ENCODE measurements at places on chromosomes 11 and 22. TPM values are rescaled to one million over a fixed set of nuclear protein-coding genes. Genes with fewer than 3 reads are reported as not detected.

DNA sequence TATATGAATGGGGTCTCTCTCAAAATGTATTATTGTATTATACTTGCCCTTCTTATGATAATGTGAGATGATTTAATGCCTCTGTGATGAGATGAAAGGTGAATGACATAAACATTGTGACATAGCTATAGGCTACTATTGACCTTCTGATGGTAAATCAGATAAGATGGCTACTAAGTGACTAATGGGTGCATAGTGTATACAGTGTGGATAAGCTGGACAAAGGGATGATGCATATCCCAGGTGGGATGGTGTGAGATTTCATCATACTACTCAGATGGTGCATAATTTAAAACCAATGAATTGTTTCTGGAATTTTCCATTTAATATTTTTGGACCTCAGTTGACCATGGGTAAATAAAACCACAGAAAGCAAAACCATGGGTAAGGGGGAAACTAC lies 243.5 kb downstream of the SBF2 start:
- no peak for DNase-seq

DNA sequence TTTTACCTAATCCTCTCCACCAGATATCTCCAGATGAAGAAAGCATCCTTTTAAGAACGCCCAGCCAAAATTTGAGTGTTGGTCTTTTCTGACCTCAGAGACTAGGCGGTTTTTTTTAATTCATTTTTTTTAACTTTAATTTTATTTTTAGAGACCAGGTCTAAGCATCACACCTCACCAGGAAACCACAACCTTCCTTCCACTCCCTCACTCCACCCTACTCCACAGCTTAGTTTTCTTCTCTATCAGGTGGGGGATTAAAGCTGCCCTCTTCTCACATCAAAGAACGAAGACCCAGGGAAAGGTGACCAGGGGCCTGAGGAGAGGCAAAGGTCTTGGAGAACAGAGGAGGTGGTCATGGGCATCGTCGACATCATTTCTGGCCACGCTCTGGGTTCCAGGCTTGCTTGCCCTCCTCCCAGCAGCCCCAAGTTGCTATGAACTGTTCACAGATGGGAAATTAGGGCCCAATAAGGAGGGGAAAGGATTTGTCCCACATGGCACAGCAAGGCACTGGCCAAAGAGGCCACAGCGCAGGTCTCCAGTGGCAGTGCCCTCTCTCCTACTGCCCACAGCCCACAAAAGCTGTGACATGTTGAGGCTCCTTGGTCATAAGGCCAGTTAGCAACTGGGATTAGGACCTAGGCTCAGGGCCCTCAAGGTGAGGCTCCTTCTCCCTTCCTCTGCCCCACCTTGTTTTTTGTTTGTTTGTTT lies 1.4 kb upstream of the PEX16 start:
- no peak for DNase-seq

DNA sequence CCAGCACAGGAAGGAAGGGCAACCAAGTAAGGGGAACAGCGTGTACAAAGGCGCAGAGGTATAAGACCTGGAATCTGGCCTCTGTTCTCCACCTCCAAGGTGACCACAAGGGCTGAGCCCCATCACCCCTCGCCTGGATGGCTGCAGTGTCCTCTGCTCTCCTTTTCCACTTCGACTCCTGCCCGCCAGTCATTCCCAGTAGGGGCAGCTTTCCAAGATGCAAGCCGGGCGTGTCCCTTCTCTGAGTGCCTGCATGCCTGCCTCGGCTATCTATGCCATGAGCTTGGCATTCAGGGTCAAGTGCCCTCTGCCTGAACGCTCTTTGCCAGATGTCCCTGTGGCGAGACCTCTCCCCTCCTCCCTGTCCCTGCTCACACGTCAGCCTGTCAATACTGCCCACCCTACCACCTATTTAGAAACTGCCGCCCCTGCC lies 17.0 kb downstream of the FADS3 start:
- DNase-seq, result no peak

GRCh38 chr11:2750682-2751522 lies 51.1 kb upstream of the KCNQ1OT1 start:
- DNase-seq, result peak; percentile 51

DNA sequence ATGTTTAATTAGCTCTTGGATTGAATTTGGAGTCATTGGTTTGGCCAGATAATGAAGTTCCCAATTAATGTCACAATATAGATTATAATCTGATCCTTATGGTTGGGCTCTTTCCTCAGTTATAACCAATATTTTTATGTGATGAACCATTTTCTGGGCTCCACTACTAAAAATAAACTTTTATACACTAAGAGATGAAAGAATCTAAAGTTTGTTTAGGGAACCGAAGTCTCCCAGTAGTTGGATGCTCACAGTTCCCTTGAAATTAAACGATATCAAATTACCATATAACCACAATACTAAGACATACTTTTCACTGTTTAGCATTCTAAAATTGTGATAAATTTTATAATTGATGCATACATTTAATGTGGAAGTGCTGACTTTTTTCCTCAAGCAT lies 47.0 kb upstream of the ARHGAP42 start:
- no peak for DNase-seq

DNA sequence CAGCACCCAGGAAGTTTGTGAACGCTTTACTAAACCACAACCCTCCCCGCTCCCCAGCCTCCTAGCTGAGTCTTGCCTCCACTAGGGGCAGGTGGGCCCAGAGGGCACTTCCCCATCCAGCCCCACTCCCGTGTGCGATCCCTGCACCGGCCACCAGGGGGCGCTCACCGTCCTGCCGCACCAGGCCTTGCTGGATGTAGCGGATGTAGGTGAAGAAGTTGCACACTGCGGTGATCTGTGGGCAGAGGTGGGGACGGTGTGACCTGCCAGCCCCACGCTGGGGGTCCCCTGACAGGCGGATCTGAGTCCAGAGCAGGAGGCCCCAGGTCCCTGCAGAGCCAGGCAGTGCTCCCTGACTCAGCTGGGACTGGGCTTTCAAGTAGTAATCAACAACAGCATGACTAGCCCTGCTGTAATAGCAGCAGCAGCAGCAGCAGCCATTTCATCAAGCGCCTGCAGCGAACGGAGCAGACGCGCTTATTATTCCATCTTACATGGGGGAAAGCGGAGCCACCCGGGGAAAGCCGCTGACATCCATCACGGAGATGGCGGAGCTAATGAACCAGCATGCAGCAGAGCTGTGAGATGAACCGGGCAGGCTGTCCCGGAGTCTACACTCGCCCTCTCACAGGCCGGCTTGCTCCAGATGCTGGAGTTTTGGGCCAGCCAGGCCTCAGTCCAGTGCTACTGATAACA lies 7.9 kb upstream of the FADS3 start:
- no peak for DNase-seq

CNGA4 gene
- 0.30 TPM for polyA plus RNA-seq

OR5B2 gene
- polyA plus RNA-seq, result not detected
